HCEC 1CT (cell line): ENCODE measurements at places on chromosomes 7 and 10.

GRCh38 chr7:14321947-14322346 lies 332.5 kb upstream of the ETV1 start:
- DNase-seq, result no peak

- DNase-seq, result no peak
Observed at GRCh38 chr7:26100406-26101339, 51.3 kb upstream of the NFE2L3 start.

DNA sequence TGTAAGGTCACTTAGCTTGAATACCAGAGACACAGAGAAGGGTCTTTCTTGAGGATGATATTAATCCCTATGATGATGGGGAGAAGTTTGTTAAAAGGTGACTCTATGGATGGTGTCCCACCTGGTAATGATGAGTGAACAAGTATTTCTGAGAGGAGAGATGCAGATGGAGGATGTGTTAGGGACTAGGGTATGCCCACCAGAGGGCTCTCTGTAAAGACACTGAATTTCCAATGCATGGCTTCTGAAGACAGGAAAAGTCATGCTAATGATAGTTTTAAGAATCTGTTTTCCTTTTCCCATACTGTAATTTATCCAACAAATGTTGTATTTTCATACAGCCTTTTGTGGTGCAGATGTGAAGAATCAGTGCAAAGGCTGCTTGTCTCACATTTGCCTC lies 1250.9 kb upstream of the CELF2 start:
- DNase-seq, result no peak

DNA sequence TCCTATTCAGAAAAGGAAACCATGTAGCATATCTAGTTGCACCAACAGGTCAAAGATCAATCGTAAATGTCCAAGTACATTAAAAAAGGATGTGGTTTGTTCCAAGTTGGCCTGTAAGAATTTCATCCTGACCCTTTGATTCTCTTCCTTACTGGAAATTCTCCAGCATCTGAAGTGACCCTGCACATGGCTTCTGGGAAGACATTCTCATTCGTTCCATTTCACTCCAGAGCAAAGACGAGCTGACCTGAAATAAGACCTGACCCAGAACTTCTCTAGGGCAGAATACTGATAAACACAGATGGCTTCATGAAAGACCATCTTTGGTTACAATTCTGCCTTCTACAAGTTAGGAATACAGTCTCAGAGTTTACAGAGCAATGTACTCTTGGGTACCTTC lies 39.8 kb downstream of the ASB4 start:
- DNase-seq, result no peak

GRCh38 chr7:1651031-1651446 lies 19.0 kb upstream of the ELFN1 start:
- DNase-seq, result no peak

- DNase-seq, result no peak
Observed at GRCh38 chr10:68053553-68053952, 21.5 kb downstream of the HERC4 start.

DNA sequence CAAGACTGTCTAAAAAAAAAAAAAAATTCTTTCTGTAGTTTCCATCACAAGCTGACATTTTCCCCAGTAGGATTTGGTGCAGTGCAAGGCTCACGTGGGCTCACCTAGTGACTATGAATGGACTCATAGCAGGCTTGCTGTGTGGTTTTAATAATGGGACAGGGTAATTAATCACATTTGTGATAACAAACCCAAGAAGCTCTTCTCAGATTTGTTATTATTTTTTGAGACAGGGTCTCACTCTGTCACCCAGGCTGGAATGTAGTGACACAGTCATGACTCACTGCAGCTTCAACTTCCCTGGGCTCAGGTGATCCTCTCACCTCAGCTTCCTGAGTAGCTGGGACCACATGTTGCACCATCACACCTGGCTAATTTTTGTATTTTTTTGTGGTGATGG lies 40.0 kb downstream of the NACAD start:
- no peak for DNase-seq

- DNase-seq, result no peak
Observed at GRCh38 chr7:47043304-47043703, 538.6 kb downstream of the TNS3 start.

DNA sequence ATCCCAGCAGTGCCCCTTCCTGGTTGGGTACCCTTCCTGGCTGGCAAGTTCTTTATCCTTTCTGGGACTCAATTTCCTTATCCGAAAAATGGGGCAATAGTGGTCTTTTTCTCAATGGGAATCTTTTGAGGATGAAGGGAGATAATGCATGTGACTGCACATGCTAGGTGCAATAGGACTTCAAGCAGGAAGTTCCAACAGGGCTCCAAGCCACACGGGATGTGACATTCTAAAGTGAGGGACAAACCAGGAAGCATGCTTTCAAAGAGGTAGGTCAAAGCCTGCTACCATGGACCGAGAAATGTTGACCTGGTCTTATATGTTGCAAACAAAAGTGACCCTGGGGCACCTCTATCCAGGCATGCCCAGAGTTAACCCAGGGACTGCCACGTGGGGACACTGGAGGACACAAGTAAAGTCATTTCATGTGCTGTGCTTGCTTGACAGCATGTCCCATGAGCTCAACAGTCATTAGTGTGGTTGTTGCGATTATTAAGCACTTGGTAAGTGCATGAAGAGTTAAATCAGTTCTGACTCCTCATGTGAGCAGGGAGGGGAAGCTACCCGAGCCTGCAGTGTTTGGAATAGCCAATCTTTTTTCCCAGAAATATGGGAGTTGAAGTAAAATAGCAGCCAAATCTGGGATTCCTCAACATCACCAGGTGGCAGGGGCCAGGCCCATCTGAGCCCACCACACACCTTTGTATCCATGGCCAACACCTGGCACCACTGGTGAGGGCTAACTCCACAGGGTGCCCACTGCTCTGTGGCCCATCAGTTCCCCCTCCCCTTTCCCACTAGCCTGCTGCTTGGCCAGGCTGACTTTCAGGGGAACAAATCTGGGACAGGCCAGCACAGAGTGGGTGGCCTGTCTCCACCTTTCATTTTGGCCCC lies 5.7 kb downstream of the ARHGAP22 start:
- DNase-seq, result no peak

DNA sequence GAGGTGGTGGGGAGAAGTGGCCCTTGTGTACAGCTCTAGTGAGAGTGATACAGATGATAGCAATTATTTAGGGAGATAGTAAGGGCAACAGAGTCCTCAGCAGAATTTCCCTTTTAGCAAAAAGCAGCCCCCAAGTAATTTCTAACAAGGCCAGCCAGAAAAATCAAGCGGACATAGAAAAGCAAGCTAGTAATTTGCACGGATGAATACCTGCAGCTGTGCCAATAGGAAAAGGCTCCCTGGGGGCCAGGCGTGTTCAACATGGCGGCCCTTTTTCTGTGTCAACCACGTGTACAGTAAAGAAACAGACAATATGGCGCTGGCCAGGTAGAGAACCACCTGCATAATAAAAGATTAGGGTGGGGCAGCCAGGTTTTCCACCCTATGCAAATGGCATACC lies 7.4 kb downstream of the MCM10 start:
- no peak for DNase-seq

DNA sequence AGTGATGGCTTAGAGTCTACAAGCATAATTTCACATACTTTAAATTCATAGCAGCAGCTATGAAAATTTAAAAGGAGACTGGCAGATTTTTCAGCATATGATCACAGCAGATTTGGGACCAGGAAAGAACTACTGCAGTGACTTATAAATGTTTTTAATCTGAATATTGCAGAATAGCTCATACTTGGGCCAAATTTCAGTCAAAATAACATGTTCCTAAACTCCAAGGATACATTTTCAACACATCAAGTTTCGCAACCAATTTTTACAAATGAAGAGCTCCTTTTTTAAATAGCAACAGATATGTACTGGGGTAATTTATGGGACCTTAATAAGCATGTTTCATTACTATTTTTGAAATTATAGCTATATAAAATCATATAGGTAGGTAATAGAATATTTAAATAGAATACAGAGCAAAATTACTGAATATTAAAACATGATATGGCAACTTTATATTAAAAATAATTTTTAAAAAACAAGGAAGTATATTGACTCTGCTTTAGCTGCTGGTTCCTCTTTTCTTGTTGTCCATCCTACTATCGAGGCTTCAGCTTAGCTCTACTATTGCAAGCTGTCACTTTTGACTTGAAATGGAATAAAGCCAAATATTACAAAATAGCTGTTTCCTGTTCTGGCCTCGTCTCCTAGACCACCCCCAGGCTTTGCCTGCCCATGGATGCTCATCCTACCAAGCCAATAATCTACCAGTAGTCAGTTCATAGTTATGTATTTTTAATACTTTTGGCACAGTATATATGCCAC lies 123.1 kb downstream of the NRBF2 start:
- DNase-seq, result no peak

- no peak for DNase-seq
Observed at GRCh38 chr10:1462994-1463633, 274.2 kb downstream of the ADARB2 start.

DNA sequence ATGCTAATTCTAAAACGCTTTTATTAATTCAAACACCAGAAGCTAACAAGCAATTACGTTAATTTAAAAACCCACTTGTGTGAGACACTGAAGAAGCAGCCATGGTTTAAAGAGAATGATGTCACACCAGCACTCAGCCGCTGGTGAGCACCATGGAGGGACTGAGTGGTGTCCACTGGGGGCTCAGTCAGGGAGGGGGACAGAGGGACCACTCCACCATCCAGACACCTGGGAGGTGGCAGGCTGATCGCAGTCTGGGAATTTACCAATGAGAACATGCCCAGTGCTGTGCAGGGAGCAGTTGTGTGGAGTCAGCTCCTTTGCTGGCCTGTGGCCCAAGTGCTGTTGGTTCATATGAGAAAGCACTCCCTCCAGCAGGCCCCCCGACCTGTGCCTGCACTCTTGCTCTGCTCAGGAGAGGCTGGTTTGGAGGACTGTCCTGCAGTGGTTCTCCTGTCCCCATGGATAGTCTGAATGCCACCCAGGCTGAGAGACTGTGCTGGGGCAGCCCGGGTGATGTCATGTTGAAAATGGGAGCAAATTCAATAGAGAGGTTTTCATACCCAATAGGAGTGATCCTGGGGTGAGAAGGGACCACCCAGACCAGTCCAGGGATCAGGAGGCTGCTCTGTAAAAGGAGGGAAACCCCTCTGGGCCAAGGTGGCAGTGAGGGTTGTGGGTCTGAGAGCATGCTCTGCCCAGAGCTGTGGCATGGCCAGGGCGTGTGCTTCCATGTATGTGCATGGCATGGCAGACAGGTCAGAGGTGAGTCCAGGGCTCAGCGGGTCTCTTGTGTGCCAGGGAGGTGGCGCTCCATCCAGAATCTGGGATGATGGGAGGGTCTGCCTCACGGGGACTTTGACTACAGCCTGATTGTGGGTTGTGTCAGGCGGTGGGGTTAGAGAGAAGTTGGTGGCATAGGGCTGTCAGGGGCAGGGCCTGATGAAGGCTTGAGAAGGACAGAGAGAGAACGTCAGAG lies 12.7 kb downstream of the ADCY1 start:
- DNase-seq, result no peak

GRCh38 chr10:83713423-83713822 lies 425.9 kb upstream of the GHITM start:
- no peak for DNase-seq

DNA sequence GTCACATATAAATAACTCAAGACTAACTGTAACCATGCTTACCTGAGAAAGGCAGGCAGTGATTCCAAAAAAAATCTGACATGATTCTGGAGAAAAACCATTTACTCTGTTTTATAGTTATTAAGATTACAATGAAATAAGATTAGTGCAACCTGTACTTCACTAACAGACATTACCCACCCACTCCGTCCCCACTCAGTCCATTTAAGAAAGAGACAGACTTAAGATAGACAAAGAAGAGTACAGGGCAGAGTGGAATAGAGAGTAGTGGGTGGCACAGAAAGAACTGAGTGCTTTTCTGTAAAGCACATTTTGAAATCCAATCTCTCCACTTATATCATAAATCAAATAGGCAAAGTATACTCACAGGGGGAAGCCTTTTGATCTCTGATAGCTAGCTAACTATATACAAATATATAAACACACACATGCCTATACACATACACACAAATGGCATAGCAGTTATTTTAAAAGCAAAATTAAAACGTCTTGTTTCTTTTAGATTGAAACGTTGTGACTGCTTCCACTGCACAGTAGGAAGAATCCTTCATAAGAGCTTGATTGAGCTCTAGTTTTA lies 11.9 kb downstream of the PAXIP1 start:
- no peak for DNase-seq

- DNase-seq, result peak; percentile 43
Observed at GRCh38 chr7:31633894-31634494, 53.0 kb upstream of the PPP1R17 start.
